Posterior cingulate gyrus (tissue), 11 donors: ENCODE measurements at places on chromosomes 1 and 21.

GRCh38 chr1:194476872-194477271 is 1290.5 kb upstream of the B3GALT2 start:
- DNase-seq: no peak

- no peak for DNase-seq
These were observed 988.1 kb upstream of the B3GALT2 start for GRCh38 chr1:194174528-194174927.

- DNase-seq: no peak
These were observed 35.5 kb downstream of the SLC26A9 start for GRCh38 chr1:205907794-205908193.

DNA sequence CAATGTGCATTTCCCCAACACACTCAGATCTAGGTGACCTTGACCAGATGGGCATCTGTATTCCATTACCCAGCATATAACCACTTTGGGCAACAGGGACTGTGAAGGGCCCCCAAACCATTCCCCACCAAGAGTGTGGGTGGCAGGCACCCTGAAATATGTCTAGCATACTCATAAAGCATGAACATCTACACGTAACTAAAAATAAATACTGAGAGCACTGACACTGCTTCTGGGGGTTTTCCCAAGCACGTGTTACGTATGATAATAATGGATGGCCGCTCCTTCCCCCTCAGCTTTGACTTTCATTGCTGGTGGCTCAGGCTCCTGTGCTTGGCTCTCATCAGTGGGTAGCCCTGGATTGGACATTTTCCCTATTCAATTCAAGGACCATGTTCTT is 39.1 kb downstream of the IGSF3 start:
- DNase-seq: no peak

DNA sequence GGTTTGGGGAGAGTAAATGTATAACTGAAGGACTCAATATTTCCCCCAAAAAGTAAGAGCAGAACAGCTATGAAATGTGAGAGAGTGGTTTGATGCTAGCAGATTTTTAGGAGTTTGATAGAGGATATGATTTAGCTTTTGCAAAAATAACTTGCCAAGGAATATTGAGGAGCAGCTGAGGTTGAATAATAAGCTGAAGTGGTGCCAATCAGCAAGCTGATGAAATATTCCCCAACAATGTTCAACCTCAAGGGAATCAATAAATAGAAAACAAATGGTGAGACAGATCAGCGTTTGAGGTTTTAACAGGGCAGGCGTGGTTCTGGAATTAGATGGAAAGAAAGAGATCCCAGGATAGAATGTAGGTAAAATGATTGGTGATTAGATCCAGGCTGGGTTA is 413.4 kb upstream of the ADAMTS5 start:
- no peak for DNase-seq

DNA sequence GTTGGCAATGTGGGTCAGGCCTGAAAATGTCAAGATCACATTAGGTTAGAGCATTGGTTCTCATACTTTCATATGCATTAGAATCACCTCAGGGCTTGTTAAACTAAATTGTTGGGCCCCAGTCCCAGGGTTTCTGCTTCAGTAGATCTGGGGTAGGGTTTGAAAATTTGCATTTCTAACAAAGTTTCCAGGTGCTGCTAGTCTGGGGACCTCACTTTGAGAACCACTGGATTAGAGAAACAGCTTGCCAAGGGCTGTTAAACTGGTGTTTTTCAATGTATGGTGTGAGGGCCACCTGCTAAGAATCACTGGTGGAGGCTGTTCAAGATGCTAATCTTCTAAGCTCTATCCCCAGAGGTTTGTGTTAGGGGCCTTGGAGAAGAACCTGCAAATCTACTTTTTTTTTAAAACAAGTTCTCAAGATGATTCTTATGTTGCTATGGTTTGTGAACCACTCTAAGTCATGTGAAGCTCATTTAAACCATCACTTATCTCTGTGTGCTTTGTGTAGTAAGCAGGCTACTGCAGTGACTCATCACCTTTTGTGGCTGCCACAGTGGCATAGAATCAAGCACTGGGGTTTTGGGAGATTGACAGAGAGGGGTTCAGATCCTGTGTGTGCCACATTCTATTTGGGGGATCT is 152.2 kb downstream of the S1PR1 start:
- no peak for DNase-seq
